CD8-positive, alpha-beta memory T cell (primary cell): ENCODE measurements at places on chromosomes 3 and 15. TPM values are rescaled to one million over a fixed set of nuclear protein-coding genes. Genes with fewer than 3 reads are reported as not detected.

GRCh38 chr3:4614070-4614469, 120.9 kb downstream of the ITPR1 start:
- H3K4me1 ChIP-seq = no peaks in the 10 kb centered on the region
- no peak overlapping the region for H3K27ac ChIP-seq
- H3K4me3 ChIP-seq = no peak overlapping the region
- H3K27me3 ChIP-seq = no peaks in the 10 kb centered on the region
- DNase-seq = no peak

DNA sequence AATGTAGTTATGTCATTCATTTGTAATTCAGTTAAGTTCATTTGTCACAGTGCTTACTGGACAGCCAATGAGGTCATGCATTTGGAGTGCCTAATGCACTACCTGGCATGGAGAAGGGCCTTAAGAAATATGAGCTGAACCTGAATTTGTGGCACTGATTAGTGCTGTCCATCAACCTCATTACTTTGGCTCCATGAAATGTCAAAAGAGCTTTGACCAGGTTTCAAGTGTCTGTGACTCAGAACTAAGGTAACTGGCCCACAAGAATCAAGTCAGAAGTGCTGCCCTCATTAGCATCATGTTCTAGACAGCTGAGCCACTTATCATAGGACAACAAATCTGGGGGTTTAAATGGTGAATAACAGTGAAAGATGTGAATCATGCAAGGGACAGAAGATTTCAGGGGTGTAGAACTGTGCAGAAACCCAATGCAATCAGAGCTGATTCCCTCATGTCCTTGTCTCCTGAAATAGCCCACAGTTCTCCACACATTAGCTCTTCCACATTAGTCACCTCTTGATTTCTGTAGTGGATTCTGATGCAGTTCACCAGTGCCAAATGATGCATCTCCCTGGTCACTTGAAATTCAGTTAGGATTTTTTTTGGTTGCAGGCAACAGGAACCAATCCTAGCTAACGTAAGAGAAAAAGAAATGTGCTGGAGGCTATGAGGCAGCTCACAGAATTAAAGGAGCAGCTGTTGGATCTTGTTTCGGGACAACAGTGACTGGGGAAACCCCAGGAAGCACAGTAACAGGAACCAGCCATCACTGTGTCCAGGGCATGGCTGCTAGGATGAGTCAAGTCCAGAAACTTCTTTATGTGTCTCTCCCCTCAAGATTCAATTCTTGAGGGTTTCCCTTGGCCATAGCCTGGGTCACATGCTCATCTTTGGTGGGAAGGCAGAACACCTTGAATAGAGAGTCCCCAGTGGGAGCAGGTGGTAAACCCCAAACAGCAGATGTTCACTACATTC, 38.7 kb downstream of the CHST2 start:
- H3K36me3 ChIP-seq = no peaks in the 10 kb centered on the region
- DNase-seq = no peak
- no peak overlapping the region for H3K27ac ChIP-seq
- H3K4me3 ChIP-seq = no peak overlapping the region
- H3K4me1 ChIP-seq = peaks cover under 1% of the 10 kb centered on the region
- H3K27me3 ChIP-seq = no peaks in the 10 kb centered on the region

GRCh38 chr15:80665151-80665550, 30.0 kb upstream of the ABHD17C start:
- DNase-seq = no peak
- H3K36me3 ChIP-seq = no peaks in the 10 kb centered on the region
- no peaks in the 10 kb centered on the region for H3K4me1 ChIP-seq

- no peak for DNase-seq
- no peaks in the 10 kb centered on the region for H3K36me3 ChIP-seq
- no peak overlapping the region for H3K4me3 ChIP-seq
- no peak overlapping the region for H3K27ac ChIP-seq
- no peaks in the 10 kb centered on the region for H3K27me3 ChIP-seq
- H3K4me1 ChIP-seq = no peaks in the 10 kb centered on the region
Measured at GRCh38 chr3:114442246-114442645, 148.4 kb downstream of the TIGIT start.

- no peak overlapping the region for H3K27ac ChIP-seq
- H3K27me3 ChIP-seq = no peaks in the 10 kb centered on the region
- no peak for DNase-seq
- no peaks in the 10 kb centered on the region for H3K36me3 ChIP-seq
Measured at GRCh38 chr3:101200461-101200860, 119.9 kb downstream of the IMPG2 start.

DNA sequence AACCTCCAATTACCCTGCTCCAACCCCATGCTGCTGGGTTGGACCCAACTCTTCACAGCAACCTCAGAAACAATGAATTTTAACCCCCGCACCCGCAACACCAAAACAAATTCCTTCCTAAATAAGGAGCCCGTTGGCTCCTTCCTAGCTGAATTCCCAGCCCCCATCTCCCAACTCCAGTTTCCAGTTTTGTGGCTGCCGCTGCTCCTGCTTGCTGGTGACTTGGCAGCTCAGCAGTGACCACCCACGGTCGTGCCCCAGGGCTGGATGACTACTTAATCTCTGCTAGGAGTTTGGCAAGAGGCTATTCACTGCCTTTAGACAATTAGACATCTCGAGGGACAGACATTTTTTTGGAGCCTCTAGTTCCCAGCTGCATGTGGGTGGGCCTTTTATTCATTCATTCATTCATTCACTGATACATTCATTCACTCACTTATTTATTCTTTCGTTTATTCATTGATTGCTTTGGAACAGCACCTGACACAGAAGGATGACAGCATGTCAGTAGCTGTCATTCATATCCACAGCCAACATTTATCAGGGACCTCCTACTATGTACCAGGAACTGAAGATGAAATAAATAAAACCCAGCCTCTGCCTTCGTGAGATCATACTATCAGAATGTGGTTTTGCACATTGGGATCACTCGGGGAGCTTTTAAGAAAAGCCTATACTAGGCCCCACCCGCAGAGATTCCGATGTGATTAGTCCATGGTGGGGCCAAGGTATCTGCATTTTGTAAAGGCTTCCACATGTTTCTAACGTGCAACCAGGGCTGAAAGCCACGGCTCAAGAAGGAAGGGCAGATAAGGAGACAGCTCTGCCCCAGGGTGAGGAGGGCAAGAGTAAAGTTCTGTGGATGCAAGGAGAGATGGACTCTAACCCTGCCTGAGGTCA, 256.5 kb downstream of the SHQ1 start:
- no peaks in the 10 kb centered on the region for H3K36me3 ChIP-seq
- no peak overlapping the region for H3K27ac ChIP-seq
- DNase-seq = no peak
- H3K27me3 ChIP-seq = no peaks in the 10 kb centered on the region
- H3K4me1 ChIP-seq = no peaks in the 10 kb centered on the region
- no peak overlapping the region for H3K4me3 ChIP-seq

- no peak for DNase-seq
- no peak overlapping the region for H3K4me3 ChIP-seq
- H3K27ac ChIP-seq = no peak overlapping the region
Measured at GRCh38 chr3:42613462-42613861, 13.0 kb downstream of the NKTR start.

GRCh38 chr3:151611419-151611818, 122.3 kb upstream of the AADACL2 start:
- H3K4me3 ChIP-seq = no peak overlapping the region
- DNase-seq = no peak
- H3K27me3 ChIP-seq = no peaks in the 10 kb centered on the region
- no peaks in the 10 kb centered on the region for H3K36me3 ChIP-seq

GRCh38 chr3:30500666-30501399, 105.6 kb upstream of the TGFBR2 start:
- no peak overlapping the region for H3K27ac ChIP-seq
- H3K36me3 ChIP-seq = no peaks in the 10 kb centered on the region
- no peak for DNase-seq
- no peak overlapping the region for H3K4me3 ChIP-seq
- H3K27me3 ChIP-seq = no peaks in the 10 kb centered on the region

DNA sequence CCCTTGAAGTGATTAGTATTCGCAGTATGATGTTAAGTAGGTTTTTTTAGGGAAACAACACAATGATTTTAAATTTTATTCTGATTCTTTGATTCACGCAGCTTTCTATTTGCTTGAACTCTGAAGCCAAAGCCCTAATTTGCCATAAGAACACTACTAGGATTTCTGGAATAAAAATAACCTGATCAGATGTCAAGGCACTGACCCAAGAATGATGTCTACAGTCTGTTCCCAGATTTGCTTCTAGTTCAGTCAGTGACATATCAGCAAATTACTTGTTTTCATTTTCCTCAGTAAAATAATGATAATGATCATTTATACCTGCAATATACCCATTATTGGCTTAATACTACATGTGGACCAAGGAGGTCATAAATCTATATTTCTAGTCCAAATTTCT, 179.5 kb upstream of the EIF1B start:
- H3K27me3 ChIP-seq = no peaks in the 10 kb centered on the region
- H3K4me3 ChIP-seq = no peak overlapping the region
- H3K36me3 ChIP-seq = no peaks in the 10 kb centered on the region
- no peak for DNase-seq
- H3K27ac ChIP-seq = no peak overlapping the region
- H3K4me1 ChIP-seq = no peaks in the 10 kb centered on the region

GRCh38 chr3:136819392-136819730, 435 bp downstream of the SLC35G2 start:
- no peaks in the 10 kb centered on the region for H3K36me3 ChIP-seq
- DNase-seq = peak; percentile 6
- peak overlapping the region; percentile 67 for H3K4me3 ChIP-seq
- H3K4me1 ChIP-seq = peaks cover 20% of the 10 kb centered on the region
- H3K27ac ChIP-seq = peak overlapping the region; percentile 25

DNA sequence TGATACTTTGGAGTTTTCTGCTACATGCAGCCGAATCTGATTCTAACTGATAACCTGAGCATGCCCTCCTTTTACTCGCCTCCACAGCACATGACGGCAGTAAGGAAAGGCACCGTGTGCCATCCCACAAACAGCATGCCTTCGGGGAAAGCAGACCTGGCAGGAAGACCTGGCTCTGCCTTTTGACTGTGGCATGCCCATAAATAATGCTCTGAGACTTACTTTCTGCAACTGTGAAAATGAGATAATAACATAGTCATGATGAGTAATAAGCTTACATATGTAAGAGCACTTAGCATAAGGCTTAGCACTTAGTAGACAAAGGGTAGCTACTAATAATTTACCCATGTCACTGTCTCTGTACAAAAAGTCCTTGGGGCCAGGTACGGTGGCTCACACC, 32.9 kb downstream of the MTHFS start:
- no peak overlapping the region for H3K27ac ChIP-seq
- H3K36me3 ChIP-seq = peaks cover 11% of the 10 kb centered on the region
- no peak overlapping the region for H3K4me3 ChIP-seq
- no peaks in the 10 kb centered on the region for H3K27me3 ChIP-seq
- H3K4me1 ChIP-seq = no peaks in the 10 kb centered on the region

DNA sequence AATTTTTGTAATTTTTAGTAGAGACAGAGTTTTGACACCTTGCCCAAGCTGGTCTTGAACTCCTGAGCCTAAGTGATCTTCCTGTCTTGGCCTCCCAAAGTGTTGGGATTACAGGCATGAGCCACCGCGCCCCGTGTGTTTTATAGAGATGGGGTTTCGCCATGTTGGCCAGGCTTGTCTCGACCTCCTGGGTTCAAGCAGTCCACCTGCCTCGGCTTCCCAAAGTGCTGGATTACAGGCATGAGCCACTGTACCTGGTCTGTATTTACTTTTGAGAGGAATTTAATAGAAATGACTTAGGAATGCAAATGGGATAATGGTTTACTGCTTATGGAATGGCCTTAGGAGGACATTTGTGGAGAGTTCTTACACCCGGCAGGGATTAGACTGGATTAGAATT, 10.8 kb downstream of the TATDN2 start:
- no peak overlapping the region for H3K4me3 ChIP-seq
- H3K4me1 ChIP-seq = peaks cover 45% of the 10 kb centered on the region
- peaks cover 26% of the 10 kb centered on the region for H3K36me3 ChIP-seq
- H3K27me3 ChIP-seq = no peaks in the 10 kb centered on the region

DNA sequence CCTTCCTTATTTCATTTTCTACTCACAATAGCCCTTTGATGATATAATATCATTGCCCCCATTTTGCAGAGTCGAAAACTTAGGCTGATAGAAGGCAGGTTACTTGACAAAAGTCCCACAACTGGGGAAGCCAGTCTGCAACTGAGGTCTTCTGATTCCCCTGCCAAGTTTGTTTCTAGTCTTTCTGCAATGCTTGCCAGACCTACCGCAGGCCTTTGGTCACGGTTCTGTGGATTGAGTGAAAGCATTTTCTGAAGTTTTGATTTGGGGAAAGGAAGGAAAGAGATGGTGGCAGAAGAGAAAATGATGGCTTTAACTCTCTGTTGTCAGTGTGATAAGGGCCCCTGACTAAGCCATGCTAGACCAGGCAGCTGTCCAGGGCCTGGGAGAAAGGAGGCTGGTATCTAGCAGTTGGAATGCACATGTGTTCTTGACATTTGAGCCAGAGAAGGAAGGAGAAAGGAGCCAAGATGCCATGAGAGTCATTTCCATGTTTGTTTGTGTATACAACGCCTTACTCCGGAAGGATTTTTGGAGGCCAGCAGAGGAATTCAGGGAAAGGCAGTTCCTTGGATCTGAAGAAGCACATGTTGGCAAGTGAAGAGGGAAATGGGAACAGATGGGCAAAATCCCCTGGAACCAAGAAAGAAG, 29.9 kb downstream of the FAH start:
- H3K4me3 ChIP-seq = no peak overlapping the region
- DNase-seq = no peak
- H3K27ac ChIP-seq = no peak overlapping the region
- H3K27me3 ChIP-seq = no peaks in the 10 kb centered on the region

DNA sequence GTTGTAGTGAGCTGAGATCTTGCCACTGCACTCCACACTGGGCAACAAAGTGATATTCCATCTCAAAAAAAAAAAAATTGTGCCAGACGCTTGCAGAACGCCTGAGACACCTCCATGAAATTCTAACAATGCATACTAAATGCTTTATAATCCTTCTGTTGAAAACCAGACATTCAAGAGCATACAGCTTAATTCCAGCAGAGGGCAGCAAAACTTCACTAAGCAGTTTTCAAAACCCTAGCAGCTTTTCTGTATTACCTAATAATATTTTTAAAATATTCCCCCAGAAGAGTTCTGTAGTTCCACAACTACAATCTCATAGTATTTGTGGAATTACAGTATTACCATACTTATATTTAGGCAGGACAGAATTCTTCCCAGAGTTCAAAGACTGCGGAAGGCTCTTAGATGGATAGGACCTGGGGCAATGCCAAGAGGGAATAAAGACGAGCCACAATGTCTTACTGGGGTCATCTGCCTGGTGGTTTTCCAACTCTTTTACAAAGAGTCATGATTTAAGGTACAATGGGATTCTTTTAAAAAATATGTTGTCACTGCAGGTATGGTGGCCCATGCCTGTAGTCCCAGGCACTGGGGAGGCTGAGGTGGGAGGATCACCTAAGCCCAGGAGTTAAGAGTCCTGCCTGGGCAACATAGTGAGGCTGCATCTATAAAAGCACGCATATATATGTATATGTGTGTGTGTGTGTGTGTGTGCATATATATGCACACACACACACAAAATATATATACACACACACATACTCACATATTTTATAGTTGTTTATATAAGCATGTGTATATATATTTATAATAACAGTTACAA, 19.6 kb upstream of the TASOR start:
- no peak overlapping the region for H3K27ac ChIP-seq
- DNase-seq = peak; percentile 34
- no peak overlapping the region for H3K4me3 ChIP-seq

The SV2B gene
- not detected for total RNA-seq

The CYP8B1 gene
- not detected for total RNA-seq

The GHSR gene
- not detected for total RNA-seq

The ZNF609 gene
- 38.9 TPM for total RNA-seq

The BNC1 gene
- not detected for total RNA-seq
